Stimulated activated naive CD8-positive, alpha-beta T cell treated with anti-CD3 and anti-CD28 coated beads, Interleukin-15, Interleukin-2, amounts not matched to agents 100 U/mL and 50 U/mL, for 24 hours (primary cell): ENCODE measurements at places on chromosomes 11 and 22.

DNA sequence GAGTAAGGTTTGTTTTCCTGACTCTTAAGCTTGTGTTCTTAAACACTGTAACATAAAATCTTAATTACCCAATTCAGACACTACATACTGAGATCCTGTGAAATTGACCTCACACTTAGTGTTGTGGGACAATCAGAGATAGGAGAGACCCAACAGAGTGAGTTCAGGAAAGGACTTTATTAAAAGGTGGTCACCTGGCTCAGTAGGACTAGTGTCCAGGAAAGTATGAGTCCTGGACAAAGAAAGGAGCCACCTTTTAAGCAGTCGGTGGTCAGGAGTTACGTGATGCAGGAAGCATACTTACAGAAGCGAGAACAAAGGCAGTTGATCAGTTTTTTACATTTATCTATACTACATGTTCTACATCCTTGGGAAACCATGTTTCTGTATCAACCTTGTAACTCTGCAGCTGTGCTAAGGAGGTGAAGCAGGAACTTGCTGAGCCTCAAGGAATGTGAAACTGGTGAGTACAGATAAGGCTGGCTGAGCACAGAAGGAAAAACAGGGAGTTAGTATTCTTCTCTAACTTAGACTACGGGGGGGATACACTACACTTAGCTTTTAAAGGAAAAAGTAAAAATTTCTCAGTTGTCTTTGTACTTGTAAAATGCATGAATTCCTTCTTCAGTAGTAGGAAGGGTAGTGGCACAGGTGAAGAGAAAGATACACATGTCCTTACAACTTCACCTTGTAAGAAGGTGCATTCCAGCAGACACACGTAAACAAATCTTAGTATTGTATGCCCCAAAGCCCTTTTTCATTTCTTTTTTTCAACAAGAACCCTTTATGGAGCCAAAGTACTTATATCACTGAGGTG lies 15.1 kb downstream of the OR51E1 start:
- no peak for DNase-seq

DNA sequence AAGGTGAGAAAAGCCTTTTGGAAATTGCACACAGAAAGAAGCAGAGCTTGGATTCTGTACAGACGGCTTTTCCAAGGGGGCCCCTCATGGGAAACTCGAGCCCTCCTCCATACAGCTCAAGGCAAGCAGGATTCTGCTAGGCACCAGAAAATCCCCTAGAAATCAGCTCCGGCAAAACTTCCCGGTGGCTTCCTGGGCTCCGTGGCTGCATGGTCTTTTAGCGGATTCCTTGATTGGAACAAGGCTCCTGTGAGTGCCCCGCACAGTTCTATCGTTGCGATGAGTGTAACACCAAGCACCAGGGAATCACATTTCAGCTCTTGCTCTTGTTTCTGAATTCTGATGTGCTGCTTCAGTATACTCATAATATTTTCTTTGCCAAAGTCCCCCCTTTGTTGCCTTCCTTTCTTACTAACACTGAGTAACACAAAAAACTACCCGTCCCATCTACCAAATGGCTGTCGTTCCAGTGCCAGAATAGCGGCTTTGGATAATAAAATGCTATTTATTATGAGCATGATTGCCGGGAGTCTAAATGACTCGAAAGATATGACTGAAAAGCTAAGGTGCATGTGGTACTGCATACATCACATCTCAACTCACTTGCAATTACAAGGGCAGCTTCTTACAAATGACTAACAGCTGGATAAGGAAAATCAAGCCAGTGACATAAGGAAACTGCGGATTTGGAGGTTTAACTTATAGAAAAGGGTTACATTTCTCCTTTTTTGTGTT lies 494.1 kb downstream of the DLG2 start:
- DNase-seq: no peak

- peak; percentile 73 for DNase-seq
Measured at GRCh38 chr11:63920939-63921417, 4.0 kb upstream of the RCOR2 start.

DNA sequence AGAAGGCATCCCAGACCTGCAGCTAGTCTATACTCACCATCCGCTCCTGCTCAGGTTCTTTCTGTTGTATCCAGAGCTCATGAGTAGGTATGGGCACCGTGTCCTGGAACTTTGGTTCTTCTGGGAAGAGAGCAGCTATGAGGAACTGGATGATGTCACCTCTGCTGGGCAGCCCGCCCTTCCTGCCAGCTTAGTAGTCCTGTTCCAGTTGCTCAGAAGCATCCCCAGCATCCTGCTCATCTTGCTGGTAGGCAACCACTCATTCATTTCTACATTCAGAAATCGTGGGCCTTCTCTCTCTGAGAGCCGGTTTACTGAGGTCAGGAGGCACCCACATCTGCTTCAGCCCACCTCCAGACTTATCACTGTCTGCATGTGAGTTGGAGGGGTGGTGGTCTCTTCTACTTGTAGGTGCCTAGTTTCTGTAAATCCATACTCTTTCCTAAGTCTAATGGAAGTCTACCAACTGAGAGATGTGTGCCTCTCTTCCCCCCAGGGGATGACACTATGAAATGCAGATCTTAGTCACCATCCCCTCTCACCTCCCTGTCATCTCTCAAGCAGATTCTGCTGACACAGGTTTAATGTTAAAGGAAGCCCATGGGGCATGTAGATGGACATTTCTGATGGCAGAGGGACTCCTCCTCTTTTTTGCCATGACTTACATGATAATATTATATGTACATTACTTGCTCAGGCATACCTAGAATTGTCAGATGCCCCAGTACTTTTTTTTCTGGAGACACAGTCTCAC lies 29.6 kb upstream of the CCDC134 start:
- DNase-seq: no peak

GRCh38 chr11:114442536-114442935 lies 3.3 kb downstream of the REXO2 start:
- DNase-seq: no peak

DNA sequence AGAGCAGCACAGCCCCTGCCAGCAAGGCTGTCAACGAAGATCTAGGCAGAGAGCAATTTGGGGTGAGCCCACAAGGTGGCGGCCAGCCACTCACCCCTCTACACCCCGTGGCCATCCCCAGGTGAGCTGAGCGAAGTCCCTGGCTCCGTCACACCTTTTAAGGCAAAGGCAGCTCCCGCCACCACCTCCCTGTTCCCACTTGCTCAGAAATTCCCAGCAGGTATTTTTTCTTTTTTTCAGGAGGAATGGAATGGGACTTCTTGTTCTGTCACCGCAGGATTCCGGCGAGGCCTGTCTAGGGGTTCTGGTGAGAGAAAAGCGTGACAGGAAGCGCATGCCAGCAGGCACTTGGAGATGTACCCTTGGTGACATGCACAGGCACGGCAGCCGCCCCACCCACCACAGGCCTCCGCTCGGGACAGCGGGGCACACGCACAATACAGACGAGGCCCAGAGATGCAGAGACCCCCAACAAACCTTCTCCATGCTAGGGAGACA lies 10.0 kb downstream of the RPL3 start:
- peak; percentile 20 for DNase-seq
